Stimulated activated CD8-positive, alpha-beta memory T cell treated with anti-CD3 and anti-CD28 coated beads, Interleukin-4, amount 100 ng/mL, for 1 hour (primary cell): ENCODE measurements at places on chromosomes 13 and 19.

- DNase-seq, result no peak
Observed at GRCh38 chr13:44680746-44681355, 104.7 kb upstream of the TSC22D1 start.

DNA sequence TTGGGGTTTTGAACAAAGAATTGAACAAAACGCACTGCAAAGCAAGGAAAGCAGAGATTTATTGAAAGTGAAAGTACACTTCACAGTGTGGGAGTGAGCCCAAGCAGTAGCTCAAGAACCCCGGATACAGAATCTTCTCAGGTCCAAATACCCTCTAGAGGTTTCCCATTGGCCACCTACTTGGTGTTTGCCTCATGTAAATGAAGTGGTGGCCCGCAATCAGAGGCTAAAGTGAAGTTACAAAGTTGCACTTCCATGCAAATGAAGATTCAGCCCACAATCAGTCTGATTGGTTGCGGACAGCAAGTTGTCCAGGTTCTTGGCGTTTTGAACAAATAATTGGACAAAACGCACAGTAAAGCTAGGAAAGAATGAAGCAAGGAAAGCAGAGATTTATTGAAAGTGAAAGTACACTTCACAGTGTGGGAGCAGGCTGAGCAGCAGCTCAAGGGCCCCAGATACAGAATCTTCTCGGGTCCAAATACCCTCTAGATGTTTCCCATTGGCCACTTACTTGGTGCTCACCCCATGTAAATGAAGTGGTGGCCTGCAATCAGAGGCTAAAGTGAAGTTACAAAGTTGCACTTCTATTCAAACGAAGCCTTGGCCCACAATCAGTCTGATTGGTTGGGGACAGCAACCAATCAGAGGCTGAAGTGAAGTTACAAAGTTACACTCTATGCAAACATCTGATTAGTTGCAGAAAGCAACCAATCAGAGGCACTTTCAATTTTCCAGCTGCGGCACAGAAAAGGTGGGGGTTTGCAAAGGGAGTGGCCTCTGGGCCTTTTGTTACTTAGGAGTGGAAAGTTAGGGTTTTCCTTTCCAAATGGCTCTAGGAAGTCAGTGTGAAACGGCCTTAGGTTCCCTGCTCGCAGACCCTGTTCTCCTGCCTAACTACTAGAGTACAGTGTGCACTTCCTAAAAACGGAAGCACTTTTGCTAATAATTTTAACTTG, 4.8 kb upstream of the TM9SF2 start:
- peak; percentile 35 for DNase-seq

- DNase-seq, result no peak
Observed at GRCh38 chr13:113980489-113981064, 6.7 kb upstream of the C13orf46 start.

DNA sequence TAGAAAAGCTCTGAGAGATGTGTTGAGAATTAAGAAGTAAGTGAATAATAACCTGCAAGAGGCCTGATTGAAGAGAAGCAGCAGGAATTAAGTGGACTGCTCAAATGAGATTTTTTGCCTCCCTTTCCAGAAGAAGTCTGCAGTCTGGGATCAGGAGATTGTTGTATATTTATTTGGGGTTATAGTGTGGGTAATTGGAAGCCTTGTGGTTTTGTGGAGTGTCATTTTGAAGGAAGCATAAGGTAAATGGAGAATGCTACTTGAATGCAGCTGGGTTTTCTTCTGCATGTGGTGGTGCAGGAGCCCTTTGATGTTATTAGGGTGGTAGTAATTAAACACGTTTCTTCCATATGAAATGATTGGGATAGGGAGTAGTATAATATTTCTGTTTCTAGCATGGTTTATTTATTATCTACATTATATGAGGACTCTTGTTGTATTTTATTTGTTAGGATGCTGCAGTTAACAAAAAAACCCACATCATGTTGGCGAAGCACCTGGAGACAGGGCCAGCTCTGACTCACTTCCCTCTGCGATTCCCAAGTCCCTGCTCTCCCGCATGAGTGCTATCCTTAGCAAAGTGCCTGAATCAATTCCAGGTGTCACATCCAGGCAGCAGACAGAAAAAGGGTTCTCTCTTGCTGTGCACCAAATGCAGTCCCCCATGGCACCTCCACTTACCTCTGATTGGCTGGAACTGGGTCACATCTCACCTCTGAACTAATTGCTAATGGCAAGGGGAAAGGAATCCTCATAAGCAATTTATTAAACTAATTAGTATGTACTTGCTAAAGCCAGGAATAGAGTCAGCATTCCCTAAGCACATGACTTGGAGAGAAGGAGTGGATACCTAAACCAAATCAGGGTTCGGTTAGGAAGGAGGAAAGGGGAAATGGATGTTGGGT, 54.8 kb downstream of the DGKH start:
- DNase-seq, result no peak
